ENCODE measurements at places on chromosomes 12 and 14. TPM values are rescaled to one million over a fixed set of nuclear protein-coding genes. Genes with fewer than 3 reads are reported as not detected.

The KRT85 gene
- not detected for total RNA-seq

The NKX2-1 gene
- total RNA-seq, result not detected

The NTS gene
- total RNA-seq, result 0.24 TPM

The EPYC gene
- total RNA-seq, result not detected

- peak; percentile 52 for DNase-seq
These were observed 33.2 kb downstream of the RFLNA start for GRCh38 chr12:124328116-124328515.

- peak; percentile 33 for DNase-seq
These were observed 595 bp upstream of the METAP2 start for GRCh38 chr12:95473231-95473883.

- no peak for DNase-seq
These were observed 180.2 kb upstream of the SYT1 start for GRCh38 chr12:78684419-78684818.

DNA sequence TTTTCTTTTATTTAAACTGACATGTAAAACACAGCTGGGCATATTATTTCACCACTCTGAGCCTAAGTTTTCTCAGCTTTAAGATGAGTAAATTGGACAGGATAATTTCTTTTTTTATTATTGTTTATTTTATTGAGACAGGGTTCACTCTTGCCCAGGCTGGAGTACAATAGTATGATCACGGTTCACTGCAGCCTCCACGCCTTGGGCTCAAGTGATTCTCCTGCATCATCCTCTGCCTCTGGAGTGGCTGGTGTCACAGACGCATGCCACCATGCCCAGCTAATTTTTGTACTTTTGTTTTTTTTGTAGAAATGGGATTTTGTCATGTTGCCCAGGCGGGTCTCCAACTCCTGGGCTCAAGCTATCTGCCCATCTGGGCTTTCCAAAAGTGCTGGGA, 12.7 kb downstream of the BMAL2 start:
- DNase-seq, result no peak

- no peak for DNase-seq
These were observed 439.1 kb downstream of the FOXG1 start for GRCh38 chr14:29205658-29206057.

DNA sequence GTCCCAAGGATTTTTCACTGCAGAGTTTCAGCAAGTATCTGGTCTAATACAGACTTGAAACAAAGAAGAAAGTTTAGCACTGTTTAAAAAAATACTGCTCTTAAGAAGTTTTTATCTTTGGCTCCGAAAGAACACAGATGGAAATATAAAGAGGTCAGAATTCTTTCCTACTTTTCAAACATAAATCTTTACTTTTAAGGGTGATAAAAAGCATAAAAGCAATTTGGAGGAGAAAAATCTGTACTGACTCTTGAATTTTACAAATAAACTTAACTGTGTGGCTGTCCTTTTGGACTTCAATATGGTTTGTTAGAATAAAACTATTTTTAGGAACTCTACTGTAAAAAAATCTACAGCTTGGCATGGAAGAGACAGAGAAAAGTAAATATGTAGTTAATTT, 27.6 kb upstream of the ISM2 start:
- no peak for DNase-seq

DNA sequence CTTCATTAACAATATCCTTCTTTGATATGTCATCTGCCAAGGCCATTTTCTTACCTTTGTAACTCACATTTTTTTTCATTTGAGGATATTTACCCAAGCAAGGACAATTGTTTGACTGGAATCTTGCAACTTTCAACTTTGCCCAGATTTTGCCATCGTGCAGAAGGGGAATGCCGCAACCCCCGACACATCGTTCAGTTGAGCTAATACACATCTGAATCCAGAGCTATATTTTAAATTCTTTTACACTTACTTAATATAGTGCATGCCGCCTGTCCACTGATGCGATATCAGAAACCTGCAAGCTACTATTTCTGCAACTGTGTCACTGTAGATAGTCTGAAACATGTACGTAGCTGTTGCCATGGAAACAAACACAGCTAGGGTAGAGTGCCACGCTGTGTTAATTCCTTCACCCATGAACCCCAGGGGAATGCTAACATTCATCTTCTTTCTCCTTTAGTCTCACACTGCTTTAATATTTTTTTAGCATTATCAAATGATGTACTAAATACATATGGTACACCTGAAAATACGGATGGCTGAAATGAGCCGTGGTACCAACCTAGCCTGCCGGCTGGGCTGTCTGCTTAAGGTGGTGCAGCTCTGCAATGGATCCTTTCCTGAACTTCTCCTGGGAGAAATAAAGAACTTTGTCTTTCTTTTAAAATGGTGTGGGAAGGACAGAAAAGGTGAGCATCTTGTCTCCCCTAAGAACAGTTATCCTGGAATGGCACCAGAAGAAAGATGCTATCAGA, 77.0 kb upstream of the FOXN3 start:
- DNase-seq, result no peak

DNA sequence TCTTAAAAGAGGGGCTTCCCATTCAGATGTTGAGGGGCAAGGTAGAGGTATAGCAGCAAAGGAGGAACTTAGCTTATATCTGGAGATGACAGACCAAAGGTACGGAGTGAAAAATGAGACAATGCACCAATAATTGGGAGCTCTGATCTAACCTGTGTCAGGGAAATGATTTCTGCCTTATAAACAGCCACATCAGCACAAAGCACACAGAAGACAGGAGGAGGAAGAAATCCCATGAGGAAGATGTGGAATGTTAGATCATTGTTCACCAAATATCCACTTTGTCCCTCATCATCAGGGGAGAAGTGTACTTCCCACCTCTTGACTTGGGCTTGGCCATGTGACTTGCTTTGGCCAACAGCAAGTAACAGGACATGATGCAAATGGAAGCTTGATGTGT, 93.7 kb upstream of the WSCD2 start:
- DNase-seq, result no peak

DNA sequence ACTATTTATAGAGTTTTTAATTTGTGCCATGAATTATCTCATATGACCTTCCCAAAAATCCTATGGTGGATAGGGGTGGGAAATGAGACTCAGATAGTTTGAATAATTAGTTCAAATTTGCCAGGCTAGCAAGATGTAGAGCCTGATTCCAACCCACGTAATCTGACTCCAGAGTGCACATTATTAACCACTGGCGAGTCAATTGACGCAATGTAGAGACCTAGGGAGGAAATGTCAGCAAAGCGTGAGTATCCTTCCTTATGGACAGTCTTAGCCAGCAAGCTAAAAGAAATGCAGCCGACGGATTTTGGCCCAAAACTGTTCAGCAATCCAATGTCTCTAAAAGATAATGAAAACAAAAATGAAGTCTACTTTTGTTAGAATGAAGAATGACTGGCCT, 193.3 kb upstream of the KRR1 start:
- peak; percentile 29 for DNase-seq

DNA sequence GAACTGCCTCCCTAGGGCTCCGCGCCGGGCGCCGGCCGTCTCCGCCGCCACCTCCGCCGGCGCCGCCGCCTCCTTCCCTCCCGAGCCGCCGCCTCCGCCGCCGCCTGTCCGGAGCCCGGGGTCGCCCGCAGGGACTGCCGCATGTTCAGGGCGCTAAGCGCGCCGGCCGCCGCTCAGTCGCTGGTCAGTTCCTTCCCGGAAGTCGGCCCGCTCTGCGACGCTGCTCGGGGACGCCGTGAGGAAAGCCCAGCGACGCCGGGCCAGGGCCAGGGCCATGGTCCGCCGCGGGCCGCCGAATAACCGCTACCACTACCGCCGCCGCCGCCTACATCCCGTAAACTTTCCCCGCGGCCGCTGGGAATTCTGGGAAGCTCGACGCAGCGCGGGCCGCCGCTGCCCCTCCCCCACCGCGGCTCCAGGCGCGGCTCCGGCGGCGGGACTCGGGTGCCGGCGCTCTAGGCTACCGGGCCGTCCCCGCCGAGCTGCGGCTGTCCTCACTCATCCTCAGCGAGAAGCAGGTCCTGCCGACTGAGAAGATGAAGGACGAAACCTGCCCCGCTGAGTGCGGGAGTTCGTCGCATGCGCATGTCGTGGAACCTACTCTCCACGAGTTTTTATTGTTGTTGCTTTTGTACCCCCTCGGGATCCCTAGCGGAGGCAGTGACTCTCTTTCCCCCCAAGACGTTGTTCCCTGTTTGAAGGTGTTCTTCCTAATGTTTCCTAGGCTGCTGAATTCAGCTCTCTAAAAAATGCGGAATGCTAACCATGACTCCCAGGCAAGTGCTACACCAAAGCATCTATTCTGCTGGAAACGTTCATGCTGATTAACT, at the start of gene SAV1:
SAV1 (minus strand) TSS at position 311 of the 830 bp plus-strand sequence. CDS start 339 bp downstream, outside the sequence.
- peak; percentile 86 for DNase-seq

DNA sequence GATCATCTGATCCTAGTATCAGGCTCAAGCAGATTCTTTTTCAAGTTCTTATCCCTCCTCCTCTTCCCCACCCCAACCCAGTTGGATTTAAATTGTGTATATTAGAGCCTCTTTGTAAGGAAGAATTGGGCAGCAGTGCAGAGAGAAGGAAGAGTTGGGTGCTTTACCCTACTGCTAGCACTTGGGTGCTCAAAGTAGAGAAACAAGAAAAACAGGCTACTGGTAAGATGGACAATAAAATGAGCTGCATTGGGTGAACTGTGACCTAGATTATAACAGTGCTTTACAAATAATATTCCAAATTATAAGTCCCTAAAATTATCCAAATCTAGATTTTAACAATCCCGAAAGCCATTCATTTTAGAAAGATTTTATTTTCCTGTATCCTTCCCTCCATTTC, 363.4 kb upstream of the GARIN6 start:
- no peak for DNase-seq

DNA sequence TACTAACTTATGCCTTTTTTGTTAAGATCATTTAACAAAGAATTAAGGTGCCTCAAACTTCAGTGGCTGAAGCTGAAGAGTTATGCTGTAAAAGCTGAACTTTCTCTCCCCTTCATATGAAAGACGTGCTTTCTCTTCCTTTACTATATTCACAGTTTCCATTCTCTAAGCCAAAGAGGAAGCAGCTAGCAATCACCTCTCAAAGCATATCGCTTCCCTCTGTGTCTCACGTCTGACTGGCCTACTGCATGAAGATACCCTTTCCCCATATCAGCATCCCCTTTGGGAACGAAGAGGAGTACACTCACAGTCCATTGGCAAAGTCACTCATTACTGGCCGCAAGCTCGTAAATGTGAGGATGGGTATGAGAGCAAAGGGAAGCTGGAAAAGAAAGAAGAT, 34.9 kb downstream of the SLC11A2 start:
- no peak for DNase-seq

GRCh38 chr12:5187136-5187535, 143.5 kb downstream of the KCNA5 start:
- no peak for DNase-seq
